Type B pancreatic cell (in vitro differentiated cells): ENCODE measurements at places on chromosomes 2 and 18. TPM values are rescaled to one million over a fixed set of nuclear protein-coding genes. Genes with fewer than 3 reads are reported as not detected.
A peak's percentile ranks its signal among the peaks of the same experiment; 100 is the strongest.

DNA sequence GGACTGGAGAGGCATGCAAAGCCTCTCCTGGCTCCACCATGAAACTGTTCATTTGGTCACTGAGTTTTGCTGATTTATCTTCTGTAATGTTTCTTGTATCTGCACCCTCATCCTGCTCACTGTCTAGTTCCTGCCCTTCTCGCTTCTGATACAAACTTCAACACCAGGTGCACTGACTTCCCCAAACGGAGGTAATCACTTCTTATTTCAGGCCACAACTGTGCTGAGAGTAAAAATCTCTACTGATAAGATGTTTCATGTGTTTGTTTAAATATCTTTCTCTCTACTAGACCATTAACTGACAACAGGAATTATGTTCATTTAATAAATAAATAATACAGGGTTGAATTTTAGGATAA, 10.9 kb upstream of the NT5C1B start:
- no peak for DNase-seq

Gene SCYGR4
- total RNA-seq = not detected in 2 replicates

DNA sequence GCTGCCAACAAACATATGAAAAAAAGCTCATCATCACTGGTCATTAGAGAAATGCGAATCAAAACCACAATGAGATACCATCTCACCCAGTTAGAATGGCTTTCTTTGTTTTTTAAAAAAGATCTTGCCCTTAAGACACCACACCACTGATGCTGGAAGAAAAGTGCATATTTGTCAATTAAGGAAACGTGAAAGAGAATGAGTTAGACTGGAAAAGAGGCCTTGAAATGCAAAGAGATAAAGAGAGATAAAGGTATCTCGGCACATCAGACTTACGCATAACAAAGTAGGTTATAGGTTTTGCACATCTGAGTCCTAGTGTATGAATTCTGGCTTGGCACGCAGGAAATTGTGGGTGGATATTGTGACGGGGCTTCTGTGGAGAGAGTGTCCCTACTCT, 149.5 kb downstream of the MTX2 start:
- DNase-seq = no peak

DNA sequence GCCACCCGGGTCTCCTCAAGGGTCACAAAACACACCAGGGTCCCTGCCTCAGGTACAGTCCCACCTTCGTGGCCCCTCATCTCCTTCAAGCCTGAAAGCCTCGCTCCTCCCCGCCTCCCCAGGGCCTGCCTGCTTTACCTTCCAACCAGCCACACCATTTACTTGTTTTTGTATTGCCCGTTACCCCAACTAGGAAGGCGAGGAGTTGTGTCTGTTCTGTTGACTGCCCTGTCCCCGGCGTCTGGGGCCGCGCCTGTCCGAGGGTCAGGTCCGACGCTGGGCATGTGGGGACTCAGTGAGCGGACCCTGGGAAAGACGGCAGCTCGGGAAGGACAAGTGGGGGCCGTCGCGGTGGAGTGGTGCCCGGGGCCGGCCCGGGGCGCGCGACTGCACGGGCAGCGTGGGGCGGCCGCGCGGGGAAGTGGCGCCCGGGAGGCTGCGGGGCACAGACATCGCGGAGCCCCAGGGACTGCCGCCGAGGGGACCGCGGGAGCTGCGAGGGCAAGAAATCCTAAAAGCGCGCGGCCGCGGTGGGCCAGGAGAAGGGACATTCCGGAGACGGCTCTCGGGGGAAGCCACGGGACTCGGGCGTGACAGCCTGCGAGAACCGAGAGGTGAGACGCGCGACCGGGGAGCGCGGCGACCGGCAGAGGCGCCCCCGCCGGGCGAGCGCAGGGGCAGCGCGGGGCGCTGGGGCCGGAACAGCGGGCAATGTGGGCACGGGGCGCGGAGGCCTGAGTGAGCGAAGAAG, 797 bp upstream of the GRHL1 start:
- DNase-seq = peak; percentile 78

Gene TBC1D8
- total RNA-seq = 16.1 and 20.1 TPM in 2 replicates

- DNase-seq = no peak
Measured at GRCh38 chr2:110796716-110797301, 64.4 kb downstream of the ACOXL start.

DNA sequence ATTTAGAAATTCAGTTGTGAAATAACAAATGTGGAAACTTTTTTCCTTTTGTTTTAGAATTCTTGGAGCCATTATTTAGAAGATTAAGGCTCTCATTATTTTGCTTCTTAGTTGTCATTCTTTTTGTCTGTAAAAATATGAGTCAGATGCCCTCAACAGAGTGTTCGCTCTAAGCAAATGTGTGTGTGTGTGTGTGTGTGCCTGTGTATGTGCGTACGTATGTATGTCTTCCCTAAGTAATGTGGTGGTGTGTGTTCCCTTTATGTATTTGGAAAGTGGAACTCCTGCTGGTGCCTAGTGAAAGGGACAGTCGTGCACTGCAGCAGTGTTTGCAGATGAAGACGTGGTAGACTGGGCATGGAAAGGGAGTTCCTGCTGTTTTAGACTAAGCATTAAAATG, 27.5 kb downstream of the ZNF407 start:
- DNase-seq = no peak

DNA sequence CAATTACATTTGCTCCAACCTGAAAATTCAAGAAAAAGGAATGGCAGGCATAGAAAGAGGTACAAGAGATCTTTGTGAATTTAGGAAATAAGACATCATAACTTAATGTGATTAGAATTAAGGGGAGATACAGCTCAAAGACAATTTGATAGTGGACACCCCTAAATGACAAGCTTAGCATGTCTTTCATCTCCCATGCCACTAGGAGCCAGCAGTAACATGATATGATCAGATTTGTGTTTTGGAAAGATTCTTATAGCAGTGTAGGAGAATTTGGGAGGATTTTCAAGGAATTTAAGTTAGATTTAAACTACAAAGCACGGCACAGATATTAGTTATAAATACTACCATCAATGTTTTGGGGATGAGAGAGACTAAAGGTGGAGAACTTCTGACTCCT, 340.8 kb downstream of the RDH14 start:
- DNase-seq = no peak

Gene IRS1
- 16.0 and 25.9 TPM in 2 replicates for total RNA-seq

- no peak for DNase-seq
Measured at GRCh38 chr2:8477552-8478470, 204.0 kb upstream of the ID2 start.
